Aorta (tissue), 5 donors: ENCODE measurements at places on chromosomes 3 and 15.

- DNase-seq, result peak; percentile 41
These were observed 34.1 kb downstream of the TSPAN3 start for GRCh38 chr15:77036537-77037387.

DNA sequence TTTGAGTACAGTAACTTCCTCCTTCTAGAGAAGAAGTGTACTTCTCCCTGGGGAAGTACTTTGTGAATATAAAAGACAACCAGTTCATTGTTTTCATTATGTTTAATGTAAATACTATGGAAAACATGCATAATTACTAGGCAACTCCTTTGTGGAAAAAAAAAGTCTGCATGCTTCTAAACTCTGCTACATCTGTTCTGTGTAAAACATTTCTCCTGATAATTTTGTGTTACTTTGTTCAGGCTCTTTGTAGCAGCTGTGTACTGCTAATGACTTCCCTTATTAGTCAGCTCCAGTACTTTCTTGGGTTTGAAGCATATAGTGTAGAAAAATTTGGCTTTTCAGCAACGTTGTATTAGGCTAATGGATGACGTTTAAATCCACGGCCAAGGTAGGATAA is 111.6 kb downstream of the FEZF2 start:
- DNase-seq, result no peak

DNA sequence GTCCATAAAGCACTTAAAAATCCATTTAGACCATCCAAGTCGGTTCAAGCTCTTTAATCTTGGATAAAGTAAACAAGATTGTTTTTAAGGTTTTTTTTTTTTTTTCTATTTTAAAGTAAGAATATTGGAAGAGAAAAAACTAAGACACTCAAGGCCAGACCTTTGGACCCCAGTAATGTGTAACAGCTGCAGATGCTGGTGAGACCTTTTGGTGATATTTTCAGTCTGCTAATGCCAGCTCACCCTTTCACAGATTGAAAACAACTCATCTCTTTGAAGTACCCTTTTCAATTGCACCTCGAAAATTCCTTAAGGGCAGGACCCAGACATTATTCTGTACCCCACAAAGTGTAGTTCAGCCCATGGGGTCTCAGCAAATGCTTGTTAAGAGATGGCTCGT is 260.7 kb upstream of the CTNNB1 start:
- DNase-seq, result no peak

GRCh38 chr15:46636206-46636605 is 1001.4 kb downstream of the SQOR start:
- no peak for DNase-seq

DNA sequence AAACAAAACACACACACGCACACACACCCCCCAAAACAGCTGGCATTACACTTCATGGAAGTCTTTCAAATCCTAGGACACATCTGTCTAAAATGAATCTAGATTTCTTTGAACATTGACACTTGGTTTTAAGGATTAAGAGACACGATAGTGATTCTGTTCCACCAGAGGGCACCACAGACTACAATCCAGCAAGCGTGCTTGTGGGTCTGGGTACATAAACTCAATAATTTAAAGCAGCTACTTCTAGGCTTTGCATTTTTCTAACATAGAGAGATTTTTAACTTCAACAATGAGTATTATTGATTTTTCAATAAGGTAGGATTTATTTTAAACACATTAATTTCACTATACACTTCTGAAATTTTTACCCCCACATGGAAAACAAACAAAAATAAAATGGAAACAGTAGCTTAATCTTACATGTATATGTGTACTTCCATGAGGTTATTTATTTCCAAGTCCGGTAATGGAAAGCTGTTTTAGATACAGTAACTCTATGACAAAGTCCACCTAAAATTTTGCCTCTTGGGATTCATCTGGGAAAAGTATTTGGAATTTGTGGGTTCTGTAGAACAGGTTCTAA is 564.0 kb upstream of the TGFBR2 start:
- DNase-seq, result no peak
